ENCODE measurements at places on chromosomes 4 and X. TPM values are rescaled to one million over a fixed set of nuclear protein-coding genes. Genes with fewer than 3 reads are reported as not detected.

- no peak for DNase-seq
Observed at GRCh38 chrX:118347736-118348135, 1.8 kb downstream of the WDR44 start.

DNA sequence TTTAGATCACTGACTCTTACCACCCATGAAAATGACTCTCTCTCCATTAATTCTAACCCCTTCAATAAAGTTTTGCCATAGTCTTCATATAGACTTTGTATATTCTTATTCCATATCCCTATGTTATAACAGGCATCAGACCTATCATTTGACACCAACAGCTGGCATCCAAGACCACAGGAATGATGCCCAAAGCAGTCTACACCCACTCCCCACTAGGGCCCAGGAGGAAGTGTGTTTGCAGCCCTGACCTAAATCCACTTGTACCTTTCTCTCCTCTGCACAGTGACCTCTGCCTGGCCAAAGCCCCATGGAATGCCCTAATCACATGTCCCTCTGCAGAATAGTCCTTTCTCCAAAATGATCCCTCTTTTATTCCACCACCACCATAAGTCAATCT is 219.2 kb downstream of the CBR4 start:
- no peak for DNase-seq

DNA sequence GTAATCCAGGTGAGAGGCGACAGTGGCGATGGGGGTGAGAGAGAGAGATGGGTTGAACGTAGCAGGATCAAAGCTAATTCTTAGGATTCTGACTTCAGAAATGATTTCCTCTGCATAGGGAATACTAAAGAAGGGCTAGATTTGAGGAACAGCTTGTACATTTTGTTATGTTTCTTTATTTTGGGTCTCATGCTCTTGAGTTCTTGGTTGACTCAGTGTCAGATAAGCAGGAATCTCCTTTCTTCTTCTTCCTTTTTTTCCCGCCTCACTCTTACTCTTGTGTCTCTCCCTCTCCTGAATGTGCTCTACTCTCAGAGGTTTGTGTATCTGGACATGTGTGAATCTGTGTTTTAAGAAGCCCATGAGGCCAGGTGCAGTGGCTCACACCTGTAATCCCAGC is 36.4 kb downstream of the FAM193A start:
- DNase-seq, result no peak

DNA sequence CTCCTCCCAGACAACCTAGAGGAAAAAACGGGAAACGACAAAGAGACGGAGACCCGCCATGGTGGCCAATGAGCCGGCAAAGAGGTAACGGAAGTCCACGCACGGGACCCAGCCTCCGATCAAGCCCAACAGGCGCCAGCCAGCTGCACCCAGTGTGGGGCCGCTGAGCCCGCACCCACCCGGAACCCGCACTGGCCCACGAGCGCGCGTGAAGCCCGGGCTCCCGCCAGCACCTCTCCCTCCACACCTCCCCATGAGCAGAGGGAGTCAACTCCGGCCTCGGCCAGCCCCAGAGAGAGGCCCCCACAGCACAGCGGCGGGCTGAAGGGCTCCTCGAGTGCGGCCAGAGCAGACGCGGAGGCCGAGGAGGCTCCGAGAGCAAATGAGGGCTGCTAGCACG is 14.6 kb upstream of the FMR1 start:
- peak; percentile 65 for DNase-seq

DNA sequence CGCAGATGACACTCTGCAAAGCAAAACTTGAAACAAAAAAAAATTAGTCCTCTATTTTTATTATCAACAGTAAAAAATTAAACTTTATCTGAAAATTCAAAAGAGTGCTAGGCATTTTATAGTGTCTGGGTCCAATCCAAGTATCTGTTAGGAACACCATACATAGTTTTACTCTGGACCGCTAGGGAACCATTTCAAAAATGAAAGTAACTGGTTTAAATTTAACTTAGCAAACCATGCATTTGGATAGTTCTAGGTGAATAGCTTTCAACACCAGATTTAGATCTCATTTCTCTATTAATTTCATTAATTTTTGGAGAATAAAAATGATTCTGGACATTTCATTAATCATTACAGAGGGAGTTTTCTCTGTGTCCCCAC is 1.2 kb downstream of the KLKB1 start:
- DNase-seq, result no peak

GRCh38 chr4:115323106-115323707 is 209.8 kb upstream of the NDST4 start:
- DNase-seq, result no peak

- DNase-seq, result no peak
Observed at GRCh38 chr4:121307445-121308327, 73.1 kb downstream of the QRFPR start.

DNA sequence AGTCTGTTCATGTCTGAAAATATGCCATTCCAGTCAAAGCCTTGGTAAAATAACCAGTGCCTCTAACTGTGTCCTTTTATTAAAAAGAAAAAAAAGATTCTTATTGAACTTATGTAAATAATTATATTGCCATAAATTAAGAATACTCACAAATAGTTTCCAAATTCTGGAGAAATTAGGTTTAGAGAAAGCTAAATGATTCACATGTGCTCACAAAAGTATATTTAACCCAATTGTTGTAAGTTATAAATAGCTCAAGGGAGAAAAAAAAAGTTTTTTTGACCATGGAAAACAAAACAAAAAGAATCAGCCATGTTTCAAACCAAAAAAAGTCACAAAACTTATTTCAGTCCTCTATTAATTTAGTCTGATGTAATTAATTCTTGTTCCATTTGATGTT is 25.3 kb upstream of the HERC6 start:
- no peak for DNase-seq

DNA sequence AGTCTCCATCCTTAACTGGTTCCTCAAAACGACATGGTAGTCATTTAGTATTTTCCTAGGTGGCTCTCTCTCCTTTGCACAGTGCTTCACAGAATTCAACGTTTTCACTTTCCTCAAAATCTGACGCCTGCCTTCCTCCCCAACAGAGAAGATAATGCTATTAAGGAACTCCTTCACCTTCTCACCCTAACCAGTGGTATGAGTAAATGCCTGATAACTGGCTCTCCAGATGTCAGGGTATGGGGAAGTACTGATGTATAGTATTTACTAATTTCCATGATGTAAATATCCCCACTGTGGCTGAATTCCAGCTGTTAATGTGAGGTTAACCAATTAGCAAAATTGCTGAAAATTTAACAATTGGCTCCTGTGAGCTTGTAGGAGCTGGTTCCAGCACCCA is 28.8 kb upstream of the NSUN7 start:
- no peak for DNase-seq

DNA sequence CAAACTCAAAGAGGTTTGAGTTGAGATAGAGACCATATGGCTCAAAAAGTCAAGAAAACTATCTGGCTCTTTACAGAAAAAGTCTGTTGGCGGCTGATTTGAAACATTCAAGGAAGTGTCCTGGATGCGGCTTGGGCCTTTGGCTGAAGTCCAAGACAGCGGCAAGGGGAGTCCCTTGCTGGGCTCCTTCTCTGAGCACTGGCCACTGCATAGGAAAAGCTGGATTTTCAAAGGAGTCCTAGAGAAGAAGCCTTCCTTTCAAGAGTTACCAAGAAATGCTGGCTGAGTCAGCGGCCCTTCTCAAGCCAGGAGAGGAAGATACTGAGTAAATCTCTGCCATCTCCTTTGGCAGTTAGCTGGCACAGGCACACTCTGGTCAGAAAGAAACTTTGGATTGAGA is 12.1 kb downstream of the APLN start:
- no peak for DNase-seq

DNA sequence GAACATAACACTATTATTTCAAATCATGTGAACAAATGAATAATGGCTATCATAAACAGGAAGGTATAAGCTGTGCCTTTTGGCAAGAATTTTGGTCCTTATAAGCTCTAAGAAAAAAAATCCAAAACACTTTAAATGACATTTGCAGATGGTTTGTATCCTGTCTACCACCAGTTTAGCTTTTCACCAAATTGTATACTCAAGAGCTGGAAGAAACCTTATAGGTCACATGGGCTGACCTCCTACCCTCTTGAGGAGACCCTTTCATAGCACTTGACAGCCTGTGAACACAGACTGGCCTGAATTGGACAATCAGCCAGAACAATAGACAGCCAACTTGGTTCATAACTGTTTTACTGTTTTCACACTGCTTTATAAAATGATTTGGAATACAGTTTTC is 24.3 kb downstream of the USP26 start:
- DNase-seq, result no peak

DNA sequence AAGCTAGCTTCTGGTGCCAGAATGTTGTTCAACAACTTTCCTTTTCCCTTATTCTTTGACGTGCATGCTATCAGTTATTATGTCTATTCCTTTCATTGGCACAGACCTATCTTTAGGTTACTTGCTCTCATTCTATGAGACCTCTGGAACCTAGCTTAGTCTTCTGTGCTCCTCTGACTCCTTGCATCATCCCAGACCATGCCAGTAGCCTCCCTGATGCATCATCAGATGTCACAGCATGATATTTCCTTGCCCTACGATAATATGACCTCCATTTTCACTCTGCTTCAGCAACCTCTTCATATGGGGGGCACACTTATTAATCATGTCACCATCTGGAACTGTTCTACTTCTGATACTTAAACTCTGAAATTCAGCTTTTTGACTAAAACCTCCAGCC is 37.2 kb downstream of the CLCN5 start:
- no peak for DNase-seq

GRCh38 chr4:68416591-68416990 is 30.7 kb upstream of the TMPRSS11E start:
- no peak for DNase-seq

GRCh38 chr4:2497931-2498330 is 29.0 kb downstream of the RNF4 start:
- peak; percentile 27 for DNase-seq

GRCh38 chrX:108250654-108251579 is 159.3 kb downstream of the ATG4A start:
- no peak for DNase-seq

DNA sequence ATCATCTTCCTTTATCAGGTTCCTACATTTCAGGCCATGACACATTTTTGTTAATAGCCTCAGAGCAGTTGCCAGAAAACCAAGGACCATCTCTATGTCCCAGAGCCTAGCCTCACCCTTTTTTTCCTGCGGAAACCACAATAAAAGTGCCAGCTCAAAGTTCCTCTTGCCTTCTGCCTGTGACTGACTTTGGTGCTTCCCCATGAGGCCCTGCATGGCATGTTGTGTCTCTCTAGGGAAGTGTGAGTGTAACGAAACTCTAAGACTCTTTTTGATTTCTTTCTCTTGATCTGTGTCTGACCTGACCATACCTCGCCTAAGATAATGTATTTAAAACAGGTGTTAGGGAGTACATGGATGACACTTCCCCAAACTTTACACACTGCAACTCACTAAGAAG is 642.3 kb upstream of the BOD1L1 start:
- DNase-seq, result peak; percentile 37

DNA sequence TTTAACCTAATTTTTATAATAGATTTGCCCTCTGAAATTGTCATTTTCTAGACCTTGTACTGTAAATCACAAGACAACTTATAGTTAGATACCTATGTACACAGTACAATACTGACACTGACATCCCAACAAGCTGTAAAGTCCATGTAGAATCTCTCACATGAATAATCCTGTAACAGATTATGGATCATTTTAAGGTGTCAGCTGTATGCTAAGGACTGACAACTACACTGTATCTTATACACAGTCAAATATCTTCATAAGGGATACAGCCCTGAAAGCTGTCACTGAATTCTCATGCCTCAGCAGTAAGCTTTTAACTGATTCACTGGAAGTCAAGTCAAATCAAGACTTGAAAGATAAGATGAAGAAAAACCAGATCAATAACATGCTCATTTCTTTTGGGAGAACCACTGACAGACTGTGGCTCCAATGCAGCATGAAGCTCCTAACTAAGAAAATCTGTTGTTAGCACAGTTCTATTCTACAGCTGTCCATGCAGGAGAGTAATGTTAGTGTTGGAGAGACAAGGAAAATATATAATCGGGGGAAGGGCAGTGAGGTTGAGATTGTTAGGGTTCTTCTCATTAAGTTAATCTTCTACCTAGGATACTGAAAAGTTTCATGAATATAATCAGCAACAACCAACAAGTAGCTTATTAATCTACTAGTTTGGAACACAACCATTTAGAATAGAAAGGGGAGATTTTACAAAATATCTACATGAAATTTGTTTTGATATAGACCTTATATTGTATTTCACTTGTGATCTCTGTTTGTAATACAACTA is 612.0 kb downstream of the PCDH18 start:
- DNase-seq, result no peak

- no peak for DNase-seq
Observed at GRCh38 chrX:64642482-64642881, 247.2 kb upstream of the MTMR8 start.

DNA sequence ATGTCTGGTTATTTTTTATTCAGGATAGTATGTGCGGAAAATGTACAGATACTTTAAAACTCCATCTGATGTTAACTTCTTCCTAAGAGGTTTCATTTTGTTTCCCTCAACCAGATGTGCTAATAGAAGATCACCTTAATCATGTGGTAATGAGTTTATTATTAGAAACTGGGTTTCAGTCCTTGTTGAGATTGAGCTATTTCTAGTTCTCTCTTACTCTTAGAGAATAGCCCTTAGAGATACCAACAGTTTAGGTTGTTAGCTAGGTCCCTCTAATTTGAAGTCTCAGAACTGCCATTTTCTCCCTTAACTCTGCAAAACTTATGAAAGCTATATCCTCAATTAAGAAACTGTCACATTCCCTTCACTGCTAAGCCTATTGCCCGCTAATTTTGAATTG is 13.0 kb downstream of the FAM47A start:
- no peak for DNase-seq

ETNPPL gene
- not detected for total RNA-seq

TEX28 gene
- total RNA-seq, result not detected

DCX gene
- not detected for total RNA-seq

TSPAN7 gene
- total RNA-seq, result 7.3 TPM

CENPVL2 gene
- not detected for total RNA-seq

TBC1D9 gene
- 33.7 TPM for total RNA-seq

PPEF2 gene
- not detected for total RNA-seq

PLAC8 gene
- total RNA-seq, result 98.6 TPM

PNMA6E gene
- total RNA-seq, result 0.09 TPM

FGF16 gene
- total RNA-seq, result not detected

CYSLTR1 gene
- total RNA-seq, result 7.0 TPM

CACNA1F gene
- total RNA-seq, result 0.51 TPM
